Frontal cortex (tissue), 4 donors: ENCODE measurements at places on chromosomes 1 and 21.

GRCh38 chr1:196774603-196775002 is at the start of gene CFHR3:
Gene CFHR3, plus strand, starts transcription at chr1:196774840. Its CDS starts 47 bp downstream, at chr1:196774887.
- DNase-seq = no peak

GRCh38 chr1:88284066-88284465 is 400.0 kb upstream of the PKN2 start:
- no peak for DNase-seq

- DNase-seq = no peak
These were observed 55.2 kb downstream of the UBR4 start for GRCh38 chr1:19154876-19155275.

DNA sequence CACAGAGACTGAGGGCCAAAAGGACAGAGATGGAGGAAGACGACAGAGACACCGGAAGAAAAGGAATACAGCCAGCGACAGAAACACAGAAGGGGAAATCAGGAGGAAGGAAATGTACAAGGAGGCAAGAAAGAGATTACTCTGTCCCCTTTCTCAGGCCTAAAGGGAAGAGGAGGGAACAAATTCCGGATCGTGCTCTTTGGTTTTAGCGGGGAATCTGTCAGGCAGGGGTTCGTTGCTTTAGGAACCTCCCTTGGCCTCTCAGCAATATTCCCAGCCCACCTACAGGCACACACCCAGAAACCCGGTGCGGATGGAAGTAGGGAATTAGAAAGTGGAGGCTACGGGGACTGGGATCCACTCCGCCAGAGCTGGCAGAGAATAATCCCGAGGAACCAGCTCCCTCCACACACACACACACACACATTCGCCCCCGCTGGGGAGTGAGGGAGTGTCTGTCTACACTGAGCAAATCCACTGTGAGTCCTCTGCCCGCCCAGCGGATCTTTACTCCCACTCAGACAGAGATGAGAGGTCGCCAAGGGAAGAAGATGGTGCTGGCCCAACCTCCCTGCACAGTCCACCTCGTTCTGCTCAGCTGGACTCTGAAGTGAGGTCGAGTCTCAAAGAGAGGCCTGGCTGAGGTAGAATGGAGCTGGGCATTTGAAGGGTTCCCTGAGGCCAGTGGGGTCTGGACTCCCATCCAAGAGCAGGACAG is 5.7 kb downstream of the TAL1 start:
- no peak for DNase-seq

GRCh38 chr1:193680247-193680923 is 494.0 kb upstream of the B3GALT2 start:
- DNase-seq = no peak

DNA sequence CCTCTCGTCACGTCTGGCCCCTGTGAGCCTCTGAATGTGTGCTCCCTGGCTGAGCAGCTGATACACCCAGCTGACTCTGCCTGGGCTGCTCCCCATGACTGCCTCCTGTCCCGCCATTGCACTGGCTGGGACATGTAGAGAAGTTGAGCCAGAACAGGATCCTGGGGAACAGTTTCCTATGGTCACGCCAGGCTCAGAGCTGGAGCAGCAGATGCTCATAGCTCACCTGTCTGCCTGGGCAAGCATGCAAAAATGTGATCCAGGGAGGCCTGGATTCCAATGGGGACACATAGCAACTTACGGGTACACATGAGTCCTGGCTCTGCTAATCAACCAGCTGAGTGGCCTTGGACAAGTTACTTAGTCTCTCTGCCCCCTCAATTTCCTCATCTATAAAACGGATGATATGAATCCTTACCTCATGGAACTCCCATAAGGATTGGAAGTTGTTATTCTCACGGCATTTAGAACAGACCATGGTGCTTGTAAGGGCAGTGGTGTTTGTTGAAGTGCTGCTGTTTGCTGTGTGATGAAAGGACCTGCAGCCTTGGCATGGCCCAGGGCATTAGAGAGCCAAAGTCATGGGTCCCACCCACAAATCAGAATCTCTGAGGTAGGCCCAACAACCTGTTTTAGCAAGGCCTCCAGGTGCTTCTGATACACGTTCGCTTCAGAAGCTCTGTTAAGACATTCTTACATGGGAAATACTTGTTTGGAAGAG is 150.3 kb upstream of the VANGL1 start:
- DNase-seq = no peak

GRCh38 chr1:109513110-109513710 is 3.7 kb upstream of the AMIGO1 start:
- DNase-seq = no peak

GRCh38 chr1:67815303-67816094 is 17.8 kb downstream of the GNG12 start:
- no peak for DNase-seq

- no peak for DNase-seq
These were observed 14.7 kb upstream of the NBPF11 start for GRCh38 chr1:148166558-148167492.

DNA sequence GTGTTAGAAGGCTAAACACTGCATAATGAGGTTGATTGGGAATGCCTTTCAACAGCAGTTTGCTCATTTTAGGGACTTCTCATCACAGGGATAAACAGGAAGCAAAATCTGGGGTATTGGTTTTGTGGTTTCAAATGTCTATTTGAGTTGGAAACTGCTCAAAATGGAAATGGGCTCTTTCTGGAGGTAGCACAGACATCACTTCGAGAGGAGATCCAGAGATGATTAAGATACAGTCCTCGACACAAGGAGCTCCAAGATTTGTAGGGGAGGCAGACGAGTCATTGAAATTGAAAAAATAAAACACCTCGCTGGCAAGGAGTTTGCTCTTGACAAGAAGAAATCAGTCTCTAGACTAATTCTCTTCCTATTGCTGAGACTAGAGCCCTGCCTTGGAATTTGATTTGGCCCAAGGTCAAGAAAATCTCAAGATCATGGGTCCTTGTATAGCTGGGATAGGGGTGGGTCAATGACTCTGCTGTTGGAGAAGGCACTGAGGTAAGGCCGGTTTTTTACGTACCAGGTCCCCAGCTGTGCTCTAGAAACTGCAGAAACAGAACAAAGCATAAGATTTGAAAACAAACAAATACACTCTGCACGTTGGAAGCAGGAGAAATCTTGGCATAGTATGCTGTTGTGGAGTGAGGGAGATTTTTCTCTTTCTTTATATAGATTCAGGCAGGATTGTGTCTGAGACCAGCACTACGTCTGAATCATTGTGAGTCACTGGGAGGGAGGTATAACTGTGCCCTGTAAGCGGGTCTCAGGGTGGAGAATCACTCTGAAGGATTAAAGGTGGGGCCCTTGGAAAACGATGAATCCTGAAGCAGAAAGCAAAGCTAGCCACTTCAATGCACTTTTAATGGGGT is 17.7 kb upstream of the KLHDC8A start:
- no peak for DNase-seq

DNA sequence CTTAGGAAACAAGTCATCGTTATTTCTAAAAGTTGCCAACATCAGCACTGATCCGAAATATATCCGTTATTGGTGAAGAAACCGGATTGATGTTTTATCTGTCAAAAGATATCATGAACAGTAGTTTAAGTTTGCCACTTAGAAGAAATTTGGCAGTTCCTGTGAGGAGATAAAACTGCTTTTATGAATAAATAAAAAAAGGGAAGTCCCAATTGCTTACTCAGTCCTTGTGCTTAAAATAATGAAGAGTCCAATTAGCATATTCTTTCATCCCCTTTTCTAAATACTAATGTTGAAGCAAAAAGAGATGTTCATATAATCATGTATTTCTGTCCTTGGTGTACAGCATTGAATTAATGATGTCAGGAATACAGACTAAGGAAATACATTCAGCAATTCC is 164.6 kb downstream of the NCAM2 start:
- no peak for DNase-seq

DNA sequence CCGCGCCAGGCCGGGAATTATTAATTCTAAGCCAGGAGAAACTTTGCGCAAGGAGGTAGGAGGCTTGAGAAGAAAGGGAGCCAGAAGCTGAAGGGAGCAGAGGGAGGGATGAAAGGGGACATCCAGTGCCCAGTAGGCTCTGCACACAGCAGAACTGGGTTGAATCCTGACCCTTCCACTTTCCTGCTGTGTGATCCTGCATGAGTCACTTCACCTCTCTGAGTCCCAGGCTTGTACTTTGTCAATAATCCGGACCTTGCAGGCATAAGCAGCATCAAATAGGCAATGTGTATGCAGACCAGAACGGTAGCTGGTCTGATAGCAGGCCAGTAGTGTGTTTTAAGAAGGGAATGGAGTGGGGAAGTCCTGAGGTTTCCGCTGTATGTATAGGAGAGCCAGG is 25.5 kb upstream of the EPB41 start:
- no peak for DNase-seq

DNA sequence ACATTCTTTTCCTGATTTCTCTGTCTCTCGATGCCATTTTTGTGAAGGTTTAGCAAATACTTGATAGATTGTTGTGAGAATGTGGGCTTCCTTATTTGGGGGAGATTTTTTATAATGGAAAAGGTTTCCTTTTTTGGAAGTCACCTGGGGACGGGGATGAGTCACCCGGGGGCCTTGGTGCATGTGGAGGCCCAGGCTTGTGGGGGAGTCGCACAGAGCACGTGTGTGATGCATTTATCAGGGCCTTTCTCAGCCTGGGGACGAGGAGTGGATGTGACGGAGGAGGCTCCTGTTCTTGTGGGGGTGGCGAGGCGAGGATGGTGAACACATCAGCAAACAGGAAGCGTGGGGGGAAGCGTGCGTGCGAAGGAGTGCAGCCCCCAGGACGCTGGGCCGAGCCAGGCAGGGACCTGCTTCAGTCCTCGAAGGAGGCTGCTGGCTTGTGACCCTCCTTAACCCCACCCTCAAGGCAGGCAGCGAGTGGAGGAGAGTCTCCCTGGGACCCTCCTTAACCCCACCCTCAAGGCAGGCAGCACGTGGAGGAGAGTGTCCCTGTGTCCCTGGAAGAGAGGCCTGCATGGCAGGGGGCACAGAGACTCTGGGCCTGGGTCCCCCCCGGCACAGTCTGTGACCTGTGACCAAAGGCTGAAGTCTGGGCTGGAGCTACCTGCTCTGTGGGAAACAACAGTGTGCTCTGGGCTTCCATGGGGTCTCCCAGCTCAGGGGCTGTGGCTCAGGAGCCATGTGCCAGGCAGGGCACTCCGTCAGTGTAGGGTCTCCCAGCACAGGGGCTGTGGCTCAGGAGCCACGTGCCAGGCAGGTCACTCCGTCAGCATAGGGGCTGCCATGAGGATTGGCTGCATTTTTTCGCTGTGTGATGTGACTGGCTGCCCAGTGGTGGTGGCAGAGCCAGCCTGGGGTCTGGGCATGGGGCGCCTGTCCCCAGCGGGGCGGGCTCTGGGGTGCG is 57.2 kb downstream of the AGPAT3 start:
- DNase-seq = no peak

DNA sequence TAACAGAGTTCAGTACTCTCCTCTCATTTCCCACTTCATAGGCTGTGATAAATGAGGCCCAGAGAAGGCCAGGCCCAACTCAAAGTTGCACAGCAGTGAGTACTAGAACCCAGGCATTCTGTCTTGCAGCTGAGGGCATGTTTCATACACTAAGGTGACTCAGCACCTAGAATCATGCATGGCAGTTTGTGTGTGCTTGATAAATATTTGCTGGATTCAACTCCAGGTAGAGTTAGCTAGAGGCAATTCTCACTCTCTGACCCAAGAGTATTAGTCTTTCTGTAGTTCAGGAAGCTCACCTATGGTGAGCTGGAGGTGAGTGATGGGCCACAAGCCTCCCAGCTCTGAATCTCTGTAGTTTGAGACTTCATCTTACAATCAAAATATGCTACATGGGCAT is 10.7 kb downstream of the NKAIN1 start:
- DNase-seq = no peak

DNA sequence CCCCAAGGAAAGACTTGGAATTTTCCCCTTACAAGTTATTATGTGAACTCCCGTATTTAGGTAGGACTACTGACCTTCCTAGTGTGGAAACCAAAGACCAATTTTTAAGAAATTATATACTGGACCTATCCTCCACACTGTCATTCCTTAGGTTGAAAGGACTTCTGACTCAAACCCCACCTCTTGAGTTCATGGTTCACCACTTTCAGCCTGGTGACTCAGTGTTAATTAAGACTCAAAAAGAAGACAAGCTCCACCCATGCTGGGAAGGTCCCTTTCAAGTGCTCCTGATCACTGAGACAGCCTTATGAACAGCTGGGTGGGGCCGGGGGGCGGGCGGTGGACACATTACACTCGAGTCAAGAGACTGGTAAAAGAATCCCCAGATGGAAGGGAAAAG is 113.2 kb downstream of the LRRC53 start:
- no peak for DNase-seq

- no peak for DNase-seq
These were observed 15.8 kb downstream of the THBS3 start for GRCh38 chr1:155191904-155192303.

GRCh38 chr1:91513706-91514105 is 13.1 kb downstream of the CDC7 start:
- DNase-seq = no peak

DNA sequence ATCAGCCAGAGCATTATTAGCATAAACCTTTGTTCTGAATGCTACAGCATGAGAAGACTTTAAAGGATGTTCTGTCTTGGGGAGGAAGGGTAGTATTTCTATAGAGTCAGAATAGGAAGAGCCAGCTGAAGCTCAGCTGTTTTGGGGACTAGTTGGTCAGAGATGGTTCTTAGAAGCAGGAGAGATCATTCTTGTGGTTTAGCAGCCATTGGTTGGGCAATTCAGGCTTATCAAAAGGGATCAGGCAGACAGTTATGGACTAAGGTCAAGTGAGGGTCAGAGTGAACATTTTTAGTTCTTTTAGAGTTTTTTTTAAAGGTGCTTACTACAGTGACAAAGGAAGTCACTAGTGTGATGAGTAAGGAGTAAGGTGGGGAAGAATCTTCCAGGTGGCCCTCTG is 245.5 kb downstream of the RPS6KC1 start:
- DNase-seq = no peak

DNA sequence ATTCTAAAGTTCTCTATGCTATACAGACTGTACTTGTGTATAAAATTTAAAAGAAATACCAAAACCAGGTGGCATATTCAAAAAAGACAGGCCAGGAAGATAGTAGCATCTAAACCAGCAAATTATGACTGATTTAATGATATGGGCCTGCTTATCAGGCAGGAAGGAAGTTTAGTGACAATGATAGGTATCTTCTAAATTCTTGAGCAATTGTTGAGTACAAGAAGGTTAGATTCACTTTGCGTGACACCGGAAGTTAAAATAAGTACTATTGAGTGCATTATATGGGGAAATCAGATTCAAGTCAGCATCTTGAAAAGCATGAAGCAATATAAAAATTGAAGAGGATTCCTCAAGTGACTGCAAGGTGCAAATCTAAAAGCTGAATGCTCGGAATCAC is 186.8 kb upstream of the RGS18 start:
- no peak for DNase-seq

DNA sequence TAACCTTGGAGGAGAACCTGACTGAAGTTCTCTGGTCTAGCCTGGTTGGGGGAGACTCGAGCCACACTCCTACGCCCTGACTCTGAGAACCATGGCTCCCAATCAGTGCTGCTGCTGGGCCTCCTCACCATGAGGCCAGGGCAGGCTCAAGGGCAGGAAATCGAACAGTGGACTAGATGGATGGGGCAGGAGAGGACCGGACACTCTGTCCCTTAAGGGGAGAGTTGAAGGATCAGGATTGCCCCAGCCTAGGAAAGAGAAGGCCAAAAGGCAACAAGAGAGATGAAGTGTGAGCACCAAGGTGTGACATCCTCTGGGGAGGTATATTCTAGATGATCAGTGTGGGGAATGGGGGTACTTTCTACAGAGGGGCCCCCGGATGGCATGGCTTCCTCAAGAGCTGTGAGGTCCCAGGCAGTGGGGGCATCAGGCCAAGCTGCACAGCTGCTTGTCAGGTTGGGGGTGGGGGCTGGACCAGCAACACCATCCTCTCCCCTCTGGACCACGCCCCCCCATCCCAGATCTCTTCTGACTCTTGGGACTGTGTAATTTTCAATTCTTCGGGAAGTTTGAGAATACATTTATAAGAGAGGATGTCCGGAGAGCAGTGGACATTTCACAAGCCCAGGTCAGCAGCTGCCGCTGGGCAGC is 34.0 kb downstream of the MX1 start:
- DNase-seq = no peak
